Activated T-cell treated with anti-CD3 and anti-CD28 coated beads for 4 hours (primary cell): ENCODE measurements at places on chromosomes 6 and 20.

- DNase-seq = no peak
Observed at GRCh38 chr6:135144673-135145062, 36.4 kb upstream of the MYB start.

- DNase-seq = no peak
Observed at GRCh38 chr6:43768506-43768860, 1.5 kb upstream of the VEGFA start.

- DNase-seq = no peak
Observed at GRCh38 chr20:1842281-1842680, 52.9 kb upstream of the SIRPA start.

- no peak for DNase-seq
Observed at GRCh38 chr20:47799116-47799715, 13.9 kb upstream of the SULF2 start.

DNA sequence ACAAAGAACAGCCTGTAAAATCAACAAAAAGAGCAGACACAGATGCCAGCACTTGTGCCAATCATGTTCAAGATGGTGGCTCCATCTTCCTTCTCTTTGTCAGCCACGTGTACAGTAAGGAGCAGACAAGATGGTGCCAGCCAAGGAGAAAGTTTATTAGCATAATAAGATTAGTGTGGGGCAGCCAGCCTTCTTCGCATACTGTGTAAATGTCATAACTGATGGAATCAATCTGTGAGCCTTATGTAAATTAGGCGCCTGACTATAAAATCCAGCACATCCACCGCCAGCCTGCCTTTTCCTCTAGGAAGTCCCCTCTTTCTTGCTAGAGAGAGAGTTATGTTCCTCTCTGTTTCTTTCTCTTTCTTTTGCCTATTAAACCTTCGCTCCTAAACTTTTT, 99.7 kb upstream of the RALGAPA2 start:
- DNase-seq = no peak

DNA sequence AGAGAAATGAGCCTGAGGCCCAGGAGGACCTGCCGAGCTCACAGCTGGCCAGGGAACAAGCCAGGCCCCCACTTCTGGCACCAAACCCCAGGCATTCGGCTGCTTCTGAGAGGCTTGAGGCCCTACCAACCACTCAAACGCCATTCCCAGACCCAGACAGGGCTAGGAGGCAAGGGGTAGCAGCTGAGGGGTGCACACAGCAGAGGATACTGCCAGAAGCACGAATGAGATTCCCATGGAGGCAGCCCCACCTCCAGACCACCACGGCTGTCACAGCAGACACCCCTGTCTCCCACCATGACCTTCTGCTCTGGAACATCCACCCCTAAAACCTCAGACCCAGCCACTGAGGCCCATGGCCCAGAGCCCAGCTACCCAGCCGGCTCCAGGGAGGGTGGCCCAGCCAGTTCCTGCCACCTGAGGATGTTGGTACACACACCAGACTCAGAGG, 36.1 kb downstream of the NTSR1 start:
- no peak for DNase-seq

GRCh38 chr6:13573669-13574110, 711 bp upstream of the SIRT5 start:
- peak; percentile 5 for DNase-seq

- DNase-seq = no peak
Observed at GRCh38 chr6:72787391-72788031, 165.6 kb downstream of the KCNQ5 start.

- DNase-seq = no peak
Observed at GRCh38 chr20:44460795-44461141, 14.9 kb upstream of the TTPAL start.

- no peak for DNase-seq
Observed at GRCh38 chr6:62528894-62529526, 243.0 kb upstream of the KHDRBS2 start.

DNA sequence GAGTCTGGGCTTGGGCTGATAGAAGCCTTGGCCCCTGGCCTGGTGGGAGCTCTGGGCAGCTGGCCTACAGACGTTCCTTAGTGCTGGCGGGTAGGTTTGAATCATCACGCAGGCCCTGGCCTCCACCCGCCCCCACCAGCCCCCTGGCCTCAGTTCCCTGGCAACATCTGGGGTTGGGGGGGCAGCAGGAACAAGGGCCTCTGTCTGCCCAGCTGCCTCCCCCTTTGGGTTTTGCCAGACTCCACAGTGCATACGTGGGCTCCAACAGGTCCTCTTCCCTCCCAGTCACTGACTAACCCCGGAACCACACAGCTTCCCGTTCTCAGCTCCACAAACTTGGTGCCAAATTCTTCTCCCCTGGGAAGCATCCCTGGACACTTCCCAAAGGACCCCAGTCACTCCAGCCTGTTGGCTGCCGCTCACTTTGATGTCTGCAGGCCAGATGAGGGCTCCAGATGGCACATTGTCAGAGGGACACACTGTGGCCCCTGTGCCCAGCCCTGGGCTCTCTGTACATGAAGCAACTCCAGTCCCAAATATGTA, 957 bp upstream of the VEGFA start:
- DNase-seq = no peak

DNA sequence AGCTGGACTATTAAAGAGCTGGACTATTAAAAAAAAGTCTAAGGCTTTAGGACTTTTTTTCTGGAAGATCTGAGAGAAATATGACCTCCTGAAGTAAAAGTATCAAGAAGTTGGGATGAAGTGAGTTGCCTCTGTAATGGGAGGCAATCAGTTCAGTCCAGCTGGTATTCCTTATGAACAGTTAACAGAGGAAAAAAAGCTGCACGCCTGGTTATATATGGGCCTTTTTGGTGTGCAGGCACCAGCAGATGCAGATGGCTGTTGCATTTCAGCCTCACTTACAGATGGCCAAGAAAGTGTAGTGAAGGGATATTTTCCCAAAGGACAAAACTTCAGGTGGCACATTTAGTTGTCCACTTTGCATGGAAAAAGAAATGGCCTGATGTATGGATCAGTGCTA, 70.3 kb upstream of the ELOVL5 start:
- no peak for DNase-seq

GRCh38 chr20:40305303-40305702, 383.7 kb downstream of the MAFB start:
- DNase-seq = no peak

GRCh38 chr6:39808346-39808745, 16.2 kb downstream of the DAAM2 start:
- no peak for DNase-seq

GRCh38 chr20:2816583-2817340, 598 bp downstream of the TMEM239 start:
- DNase-seq = no peak

DNA sequence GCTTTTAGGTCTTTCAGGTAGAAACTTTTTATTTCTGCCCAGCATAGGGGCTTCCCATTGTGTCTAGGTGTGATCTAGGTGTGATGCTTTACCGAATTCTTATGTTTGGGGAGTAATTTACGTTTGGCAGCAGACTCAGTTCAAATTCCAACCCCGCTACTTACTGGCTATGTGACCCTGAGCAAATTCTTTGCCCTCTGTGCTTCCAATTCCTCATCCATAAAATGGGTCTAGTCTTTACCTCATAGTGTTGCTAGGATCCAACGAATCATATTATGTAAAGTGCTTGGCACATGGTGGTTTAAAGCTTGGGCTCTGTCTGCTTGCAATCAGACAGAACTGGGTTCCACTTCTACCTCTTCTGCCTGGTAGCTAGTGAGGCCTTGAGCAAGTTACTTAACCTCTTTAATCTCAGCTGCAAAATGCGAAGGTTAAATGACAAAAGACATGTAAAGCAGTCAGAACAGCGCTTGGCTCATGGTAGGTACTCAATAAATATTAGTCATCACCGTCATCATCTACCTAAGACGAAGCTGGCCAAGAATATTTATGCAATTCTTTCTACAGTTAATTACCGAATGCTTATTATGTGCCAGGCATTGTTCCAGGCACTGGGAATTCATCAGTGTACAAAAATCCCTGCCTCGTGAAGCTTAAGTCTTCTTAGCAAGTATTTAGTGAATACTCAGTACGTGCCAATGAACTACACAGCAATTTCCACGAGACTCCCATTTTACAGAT, 1.0 kb downstream of the NSFL1C start:
- DNase-seq = no peak

DNA sequence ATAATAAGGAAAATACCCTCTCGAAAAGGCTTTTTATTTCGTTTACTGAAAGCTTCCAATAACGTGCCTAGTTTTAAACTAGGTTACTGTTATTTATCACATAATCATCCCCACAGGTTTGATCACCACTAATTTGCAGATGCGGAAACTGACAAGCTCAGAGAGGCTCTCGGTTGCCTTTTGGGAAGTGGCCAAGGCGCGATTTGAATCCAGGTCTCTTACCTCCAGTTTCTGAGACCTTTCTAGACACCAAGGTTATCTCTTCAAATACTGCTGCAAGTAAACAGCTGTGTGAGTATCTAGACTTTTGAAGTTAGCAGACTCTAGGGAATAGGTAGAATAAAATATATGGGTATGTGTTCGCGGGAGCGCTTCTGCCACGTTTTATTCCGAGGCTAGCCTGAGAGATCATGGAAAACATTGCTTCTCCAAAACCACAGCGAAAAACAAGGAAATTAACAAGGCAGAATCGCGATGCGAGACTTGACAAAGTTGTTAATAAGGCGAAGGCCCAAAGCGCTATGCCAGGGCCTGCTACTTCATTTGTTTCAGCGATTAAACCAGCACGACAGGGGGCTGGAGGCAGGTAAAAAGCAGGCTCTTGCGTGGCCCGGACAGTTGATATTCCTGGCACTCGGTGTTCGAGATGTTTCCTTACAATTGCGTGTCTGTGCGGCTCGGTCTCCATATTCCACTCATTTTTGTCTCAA, 1.8 kb upstream of the JARID2 start:
- DNase-seq = no peak

DNA sequence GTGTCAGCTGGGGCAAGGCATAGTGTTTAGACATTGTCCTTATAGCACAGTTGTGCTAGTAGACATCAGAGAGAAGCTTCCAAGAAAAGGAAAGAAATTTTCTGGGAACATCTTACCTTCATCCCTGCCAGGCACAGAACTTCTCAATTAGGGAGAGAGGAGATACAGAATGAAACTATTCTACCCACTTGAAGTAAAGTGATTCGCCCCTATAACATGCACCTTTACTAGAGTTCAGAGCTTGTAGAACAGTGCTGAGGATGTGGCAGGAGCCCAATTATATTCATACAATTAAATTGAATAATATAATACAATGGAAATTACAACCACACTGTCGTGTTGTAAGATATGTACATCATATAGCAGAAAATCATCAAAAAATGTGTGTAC, 1063.9 kb upstream of the CITED2 start:
- no peak for DNase-seq

DNA sequence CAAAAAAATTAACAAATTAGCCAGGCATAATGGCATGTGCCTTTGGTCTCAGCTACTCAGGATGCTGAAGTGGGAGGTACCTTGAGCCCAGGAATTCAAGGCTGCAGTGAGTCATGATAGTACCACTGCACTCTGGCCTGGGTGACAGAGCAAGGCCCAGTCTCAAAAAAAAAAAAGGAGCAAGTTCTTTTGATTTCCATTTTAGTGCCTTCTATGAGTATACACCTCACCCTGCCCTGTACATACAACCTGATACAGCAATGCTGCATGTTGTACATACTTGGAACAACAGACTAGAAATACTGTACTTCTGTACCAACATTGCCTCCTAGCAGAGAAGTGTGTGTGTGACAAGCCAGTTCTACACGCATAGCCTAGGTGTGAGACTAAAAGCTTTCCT, 97.3 kb upstream of the CARMIL1 start:
- DNase-seq = no peak

DNA sequence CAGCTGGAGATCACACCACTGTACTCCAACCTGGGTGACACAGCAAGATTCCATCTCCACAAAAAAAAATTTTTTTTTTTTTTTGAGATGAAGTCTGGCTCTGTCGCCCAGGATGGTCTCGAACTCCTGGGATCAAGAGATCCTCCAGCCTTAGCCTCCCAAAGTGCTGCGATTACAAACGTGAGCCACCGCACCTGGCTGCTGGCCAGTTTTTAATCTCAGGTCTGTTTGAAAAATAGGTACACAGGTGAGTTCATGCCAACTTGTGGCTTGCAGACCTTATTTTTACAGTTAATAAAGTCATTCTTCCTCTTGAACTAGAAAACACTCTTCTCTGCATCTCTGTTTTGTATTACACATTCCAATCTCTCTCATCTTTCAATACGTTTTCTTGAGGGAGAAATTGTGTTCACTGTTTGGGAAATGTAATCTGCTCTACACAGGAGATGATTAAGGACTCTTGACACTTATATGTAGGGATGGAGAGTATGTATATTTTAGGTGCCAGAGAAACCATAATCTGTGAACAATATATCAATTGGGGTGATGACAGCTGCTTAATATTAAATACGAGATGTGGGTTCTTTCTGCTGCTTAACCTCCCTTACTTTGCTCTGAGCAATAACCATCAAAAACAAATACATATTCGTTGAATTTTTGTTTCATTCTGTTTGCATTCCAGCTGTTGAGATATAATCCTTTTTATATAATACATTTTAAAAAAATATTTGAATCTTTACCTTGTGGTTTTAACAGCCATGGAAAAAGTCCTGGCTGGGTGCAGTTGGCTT, 17.7 kb upstream of the RIPOR3 start:
- no peak for DNase-seq

DNA sequence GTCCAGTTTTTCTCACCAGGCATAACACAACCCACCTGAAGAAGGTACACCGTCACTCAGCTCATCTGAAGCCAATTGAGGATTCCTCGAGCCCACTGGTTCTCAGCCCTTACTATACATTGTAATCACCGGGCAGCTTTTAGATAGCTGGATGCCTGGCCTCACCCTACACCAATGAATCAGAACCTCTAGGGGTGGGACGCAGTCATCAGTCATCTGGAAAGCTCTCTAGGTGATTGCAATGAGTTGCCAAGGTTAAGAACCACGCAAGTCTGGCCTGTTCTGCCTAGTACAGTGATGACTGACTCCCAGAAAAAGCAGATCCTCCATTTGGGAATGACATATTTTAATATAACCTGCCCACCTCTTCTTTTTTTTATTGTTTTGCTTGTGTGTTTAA, 41.1 kb downstream of the MC3R start:
- no peak for DNase-seq

DNA sequence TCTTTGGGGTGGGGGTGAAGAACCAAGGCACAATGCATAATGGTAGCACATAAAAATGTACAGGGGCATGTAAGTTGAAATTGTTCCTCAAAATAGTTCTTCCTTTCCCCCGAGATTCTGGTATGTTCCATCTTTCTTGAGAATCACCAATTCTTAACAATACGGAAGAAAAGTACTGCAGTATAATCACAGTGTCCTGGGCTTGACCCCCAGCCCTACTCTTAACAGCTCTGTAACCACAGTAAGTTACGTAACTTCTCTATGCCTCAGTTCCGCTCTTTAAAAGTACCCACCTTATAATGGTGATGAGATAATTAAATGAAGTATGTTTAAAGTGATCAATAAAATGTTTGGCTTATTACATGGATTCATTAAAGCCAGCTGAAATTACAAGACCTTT, 104.5 kb downstream of the SMLR1 start:
- no peak for DNase-seq

- DNase-seq = no peak
Observed at GRCh38 chr6:11672669-11673068, 105.9 kb downstream of the ADTRP start.

- DNase-seq = no peak
Observed at GRCh38 chr6:158666628-158667359, 16.9 kb downstream of the SYTL3 start.
